ENCODE measurements at places on chromosomes 13 and 19.

DNA sequence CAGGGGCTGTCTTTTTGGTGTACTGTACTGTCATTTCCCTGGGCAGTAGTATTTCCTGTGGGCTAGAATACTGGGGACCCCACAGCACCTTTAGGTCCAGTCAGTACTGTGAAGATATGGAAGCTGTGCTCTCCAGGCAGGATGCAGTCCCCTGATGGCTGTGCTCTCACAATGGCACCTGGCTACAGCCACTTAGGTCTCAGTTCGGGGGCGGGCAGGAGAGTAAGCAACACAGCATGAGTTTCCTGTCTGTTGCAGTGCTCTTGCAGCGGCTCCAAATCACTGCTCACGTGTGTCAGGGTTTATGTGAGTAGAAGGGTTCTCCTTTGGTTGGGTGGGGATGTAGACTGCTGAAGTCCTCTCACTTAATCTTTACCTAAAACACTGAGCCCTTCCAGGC, 810.4 kb downstream of the DACH1 start:
- no peak for DNase-seq

DNA sequence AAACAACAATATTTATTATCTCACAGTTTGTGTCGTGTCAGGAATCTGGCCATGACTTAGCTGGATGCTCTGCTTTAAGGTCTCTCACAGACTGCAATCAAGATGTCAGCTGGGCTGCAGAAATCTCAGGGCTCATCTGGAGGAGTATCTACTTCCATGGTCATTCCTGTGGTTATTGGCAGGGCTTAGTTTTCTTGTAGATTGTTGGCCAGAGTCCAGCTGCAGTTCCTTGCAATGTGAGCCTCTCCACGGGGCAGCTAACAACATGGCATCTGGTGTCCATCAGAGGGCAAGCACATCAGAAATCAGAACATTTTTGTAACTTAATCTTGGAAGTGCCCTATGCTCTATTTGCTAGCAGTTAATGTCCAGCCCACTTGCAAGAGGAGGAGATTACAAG, 45.7 kb upstream of the TDRD3 start:
- DNase-seq = no peak

DNA sequence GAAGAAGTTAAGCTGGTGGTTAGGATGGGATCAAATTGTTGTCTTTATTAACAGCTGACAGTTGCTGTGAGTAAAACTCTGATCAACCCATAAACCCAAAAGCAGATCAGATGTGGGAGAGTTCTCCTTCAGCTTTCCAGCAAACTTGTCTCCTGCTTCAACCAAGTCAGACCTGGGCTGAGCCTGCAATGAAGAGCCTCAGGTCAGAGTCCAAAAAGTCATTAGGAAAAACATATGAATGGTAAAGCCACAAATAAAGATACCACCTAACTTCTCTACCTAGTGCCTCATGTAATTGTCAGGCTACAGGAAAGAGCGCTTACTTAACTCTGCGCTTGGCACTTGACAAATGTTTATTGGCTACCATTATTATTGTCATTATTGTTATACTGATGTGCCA, 21.9 kb upstream of the UBE2L5 start:
- DNase-seq = no peak

DNA sequence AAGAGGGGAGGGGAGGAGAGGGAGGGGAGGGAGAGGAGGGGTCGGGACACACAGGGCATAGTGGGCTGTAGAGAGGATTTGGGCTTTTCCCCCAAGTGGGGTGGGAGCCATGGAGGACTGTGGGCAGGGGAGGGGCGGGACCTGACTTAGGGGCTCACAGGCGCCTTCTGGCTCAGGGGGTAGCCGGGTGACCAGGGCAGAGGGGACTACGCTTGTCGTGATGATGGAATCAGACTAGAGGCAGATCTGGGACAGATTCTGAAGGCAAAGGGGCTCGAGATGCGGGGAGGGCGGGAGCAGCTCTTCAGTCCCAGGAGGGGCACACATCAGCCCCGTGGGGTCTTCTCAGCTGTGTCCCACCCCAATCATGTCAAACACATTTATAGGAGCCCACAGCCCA, 13.5 kb downstream of the NDUFA11 start:
- DNase-seq = no peak

GRCh38 chr13:95185851-95186250, 115.4 kb downstream of the ABCC4 start:
- DNase-seq = peak; percentile 18

GRCh38 chr19:1766800-1767352, 13.6 kb downstream of the ONECUT3 start:
- DNase-seq = no peak

- DNase-seq = no peak
Measured at GRCh38 chr13:32261567-32261966, 53.6 kb downstream of the ZAR1L start.

DNA sequence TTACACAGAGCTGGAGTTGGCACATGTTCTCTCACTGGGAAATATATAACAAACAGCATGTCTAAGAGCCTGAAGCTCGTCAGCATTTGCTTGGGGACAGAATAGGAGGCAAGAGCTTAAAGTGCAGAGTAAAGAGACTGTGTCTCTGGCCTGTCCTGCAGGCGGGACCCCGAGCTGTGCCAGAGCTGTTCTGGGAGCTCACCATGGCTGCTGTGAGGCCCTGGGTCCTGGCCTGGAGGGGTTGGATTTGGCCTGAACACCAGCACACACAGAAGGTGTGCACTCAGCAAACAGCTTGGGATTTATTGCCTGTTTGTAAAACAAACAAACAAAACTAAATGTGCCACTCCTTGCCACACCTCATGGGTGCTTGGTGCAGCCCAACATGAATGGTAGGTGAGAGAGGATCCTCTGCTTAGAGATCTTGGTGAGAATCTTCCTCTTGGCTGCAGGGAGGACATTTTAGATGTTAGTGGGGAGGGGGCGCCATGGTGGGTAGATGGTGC, 60.9 kb downstream of the ERICH6B start:
- no peak for DNase-seq

GRCh38 chr13:112785483-112785856, 95.6 kb downstream of the ATP11A start:
- DNase-seq = no peak

DNA sequence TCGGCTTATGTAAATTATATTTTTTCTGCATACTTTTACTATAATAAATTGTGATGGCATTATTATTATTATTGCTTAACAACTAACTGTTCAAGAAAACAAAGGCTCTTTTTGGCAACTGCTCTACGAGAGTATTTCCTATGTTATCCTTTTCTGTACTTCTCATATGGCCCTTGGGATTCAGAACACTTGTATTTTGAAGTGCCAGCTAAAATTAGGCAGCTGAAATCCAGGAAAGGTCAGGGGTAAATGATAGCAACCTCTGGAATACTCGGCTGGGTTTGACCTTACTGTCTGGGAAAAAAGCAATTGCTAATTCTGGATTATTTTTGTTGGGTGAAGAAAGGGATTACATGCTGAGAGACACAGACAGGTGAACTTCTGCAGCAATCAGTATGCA, 23.9 kb downstream of the EDNRB start:
- no peak for DNase-seq

DNA sequence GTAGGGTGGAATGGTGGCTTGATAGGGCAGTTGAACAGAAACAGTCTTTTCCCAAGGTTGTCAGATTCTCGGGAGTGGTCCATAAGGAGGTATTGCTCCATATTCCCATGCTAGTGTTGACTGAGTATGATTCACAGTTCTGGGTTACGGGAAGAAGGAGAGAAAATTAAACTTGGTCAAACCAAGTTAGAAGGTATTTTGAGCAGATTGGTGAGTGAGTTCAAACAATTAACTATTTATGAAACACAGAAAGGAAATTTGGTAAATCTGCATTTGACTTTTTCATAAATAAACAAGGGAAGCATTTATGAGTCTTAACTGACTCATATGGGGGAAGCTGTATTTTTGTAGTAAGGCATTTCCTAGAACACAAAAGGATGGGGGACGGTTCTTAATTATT, 2419.4 kb downstream of the PCDH9 start:
- no peak for DNase-seq

DNA sequence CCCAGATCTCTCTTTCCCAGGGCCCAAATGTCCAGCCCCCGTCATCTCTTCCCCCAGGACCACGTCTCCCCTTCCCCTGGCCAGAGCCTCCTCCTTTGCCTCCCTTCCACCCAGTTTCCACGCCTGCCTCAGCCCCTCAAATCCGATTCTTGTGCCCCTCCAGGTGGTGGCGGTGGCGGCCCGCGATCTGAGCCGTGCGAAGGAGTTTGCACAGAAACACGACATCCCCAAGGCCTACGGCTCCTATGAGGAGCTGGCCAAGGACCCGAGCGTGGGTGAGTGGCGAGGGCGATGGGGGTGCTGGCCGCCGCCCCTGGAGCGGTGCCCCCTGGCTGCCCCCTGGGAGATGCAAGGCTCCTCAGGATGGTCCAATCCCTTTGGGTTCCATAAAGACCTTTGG, 1.3 kb downstream of the DHDH start:
- no peak for DNase-seq

DNA sequence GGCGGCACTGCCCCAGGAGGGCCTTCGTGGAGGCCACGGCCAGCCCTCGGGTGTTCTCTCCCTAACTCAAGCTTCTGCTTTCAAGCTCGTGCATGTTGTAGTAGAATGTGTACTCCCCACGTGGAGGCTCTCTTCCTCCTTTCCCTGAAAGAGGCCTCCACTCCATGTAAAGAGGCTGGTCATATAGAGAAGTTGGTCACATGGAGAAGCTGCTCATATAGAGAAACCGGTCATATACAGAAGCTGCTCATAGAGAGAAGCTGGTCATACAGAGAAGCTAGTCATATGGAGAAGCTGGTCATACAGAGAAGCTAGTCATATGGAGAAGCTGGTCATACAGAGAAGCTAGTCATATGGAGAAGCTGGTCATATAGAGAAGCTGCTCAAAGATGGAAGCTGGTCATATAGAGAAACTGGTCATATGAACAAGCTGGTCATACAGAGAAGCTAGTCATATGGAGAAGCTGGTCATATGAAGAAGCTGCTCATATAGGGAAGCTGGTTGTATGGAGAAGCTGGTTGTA, 152.5 kb downstream of the COL4A1 start:
- no peak for DNase-seq

GRCh38 chr13:34411177-34411576, 530.9 kb upstream of the NBEA start:
- no peak for DNase-seq

GRCh38 chr13:98664510-98664909, 87.6 kb upstream of the STK24 start:
- DNase-seq = no peak

DNA sequence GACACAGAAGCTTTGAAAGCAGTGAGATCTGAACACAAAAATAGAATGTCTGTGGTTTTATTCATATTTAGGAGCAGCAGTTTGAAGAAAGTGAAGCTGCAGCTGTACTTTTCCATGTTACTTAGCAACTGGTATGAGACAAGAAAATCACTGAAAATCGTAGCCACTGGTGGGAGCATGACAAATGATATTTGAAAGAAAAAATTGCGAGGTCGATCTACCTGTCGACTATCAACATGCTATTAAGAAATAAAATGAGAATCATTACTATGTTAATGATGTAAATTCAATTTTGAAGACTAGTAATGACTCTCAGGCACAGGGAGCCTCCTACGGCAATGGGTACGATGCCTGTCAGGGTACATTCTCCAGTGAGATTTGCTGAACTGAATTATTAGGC, 436.4 kb downstream of the SLITRK5 start:
- no peak for DNase-seq

- no peak for DNase-seq
Measured at GRCh38 chr13:49810567-49811526, 18.4 kb upstream of the KPNA3 start.

GRCh38 chr19:48738557-48739403, 1.6 kb downstream of the RASIP1 start:
- DNase-seq = peak; percentile 73

DNA sequence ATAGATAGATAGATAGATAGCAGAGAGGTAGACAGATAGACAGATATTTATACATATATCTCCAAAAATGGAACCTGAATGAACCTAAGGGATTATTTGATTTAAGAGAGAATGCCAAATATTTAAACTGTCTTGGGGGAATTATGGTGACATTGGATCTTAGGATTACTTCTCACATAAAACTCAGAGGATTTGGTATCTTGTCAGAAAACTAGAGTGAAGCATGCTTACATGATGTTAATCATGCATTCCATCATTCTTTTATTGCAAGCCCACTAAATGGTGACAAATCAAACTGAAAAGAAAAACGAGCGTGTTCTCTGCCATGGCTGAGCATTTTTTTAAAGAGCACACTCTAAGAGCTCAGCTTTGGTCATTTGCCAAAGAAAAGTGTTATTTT, 165.2 kb downstream of the PCDH9 start:
- no peak for DNase-seq

- DNase-seq = no peak
Measured at GRCh38 chr19:16795731-16796130, 33.5 kb upstream of the SIN3B start.

GRCh38 chr13:25171517-25172302, at the start of gene AMER2:
Gene AMER2 (minus strand): TSS chr13:25172288. CDS start chr13:25171619, 669 bp downstream.
- no peak for DNase-seq

DNA sequence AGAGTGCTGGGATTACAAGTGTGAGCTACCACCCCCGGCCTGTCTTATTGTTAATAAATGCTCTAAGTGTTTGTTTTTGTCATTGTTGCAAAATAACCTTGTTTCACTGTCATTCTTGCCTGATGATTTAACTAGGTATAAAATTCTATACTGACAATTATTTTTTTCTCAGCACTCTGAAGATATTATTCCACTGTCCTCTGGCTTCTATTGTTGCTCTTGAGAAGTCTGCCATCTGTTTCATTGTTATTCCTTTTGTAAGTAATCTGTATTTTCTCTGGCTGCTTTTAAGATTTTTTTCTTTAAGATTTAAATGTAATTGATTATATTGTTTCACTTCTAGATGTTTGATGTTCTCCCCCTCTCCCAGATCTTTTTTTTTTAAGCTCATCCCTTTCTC, 17.6 kb downstream of the ZNF420 start:
- no peak for DNase-seq

DNA sequence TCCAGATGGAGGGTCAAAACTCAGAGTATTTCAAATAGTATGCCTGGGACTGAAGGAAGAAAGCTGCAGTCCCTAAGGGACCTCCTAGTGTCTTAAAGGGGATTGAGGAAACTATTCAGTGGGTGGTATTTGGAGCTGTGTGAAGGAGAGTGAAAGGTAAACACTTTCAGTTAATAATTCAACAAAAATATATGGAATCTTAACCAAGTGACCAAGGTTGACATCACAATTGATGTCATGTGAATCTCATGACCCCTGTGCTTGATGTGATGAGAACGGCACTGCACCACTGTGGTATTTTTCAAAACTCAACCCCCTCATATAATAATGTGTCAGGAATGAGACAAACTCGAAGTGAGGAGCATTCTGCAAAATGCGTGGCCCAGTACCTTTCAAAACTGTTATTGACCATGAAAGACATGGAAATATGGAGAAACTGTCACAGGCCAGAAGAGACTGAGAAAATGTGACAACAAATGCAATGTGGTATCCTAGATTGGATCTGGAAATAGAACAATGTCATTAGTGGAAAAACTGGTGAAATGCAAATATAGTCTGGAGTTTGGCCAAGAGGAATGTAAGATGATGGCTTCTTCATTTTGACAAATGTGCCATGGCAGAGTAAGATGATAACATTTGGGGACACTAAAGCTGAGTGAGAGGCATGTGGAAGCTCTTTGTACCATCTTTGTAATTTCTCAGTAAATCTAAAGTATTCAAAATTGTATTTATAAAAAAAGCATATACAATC, 553.9 kb downstream of the RFC3 start:
- DNase-seq = no peak

GRCh38 chr19:46601318-46602224, at the start of gene CALM3:
Gene CALM3 (plus strand): TSS chr19:46601330. CDS start chr19:46601435, 105 bp downstream.
- DNase-seq = no peak

- DNase-seq = no peak
Measured at GRCh38 chr19:13881251-13881691, 4.3 kb downstream of the NANOS3 start.

GRCh38 chr13:112984501-112984900, 15.5 kb downstream of the MCF2L start:
- DNase-seq = no peak

Data from effector memory CD8-positive, alpha-beta T cell (primary cell).